ENCODE measurements at places on chromosomes 4 and X.

DNA sequence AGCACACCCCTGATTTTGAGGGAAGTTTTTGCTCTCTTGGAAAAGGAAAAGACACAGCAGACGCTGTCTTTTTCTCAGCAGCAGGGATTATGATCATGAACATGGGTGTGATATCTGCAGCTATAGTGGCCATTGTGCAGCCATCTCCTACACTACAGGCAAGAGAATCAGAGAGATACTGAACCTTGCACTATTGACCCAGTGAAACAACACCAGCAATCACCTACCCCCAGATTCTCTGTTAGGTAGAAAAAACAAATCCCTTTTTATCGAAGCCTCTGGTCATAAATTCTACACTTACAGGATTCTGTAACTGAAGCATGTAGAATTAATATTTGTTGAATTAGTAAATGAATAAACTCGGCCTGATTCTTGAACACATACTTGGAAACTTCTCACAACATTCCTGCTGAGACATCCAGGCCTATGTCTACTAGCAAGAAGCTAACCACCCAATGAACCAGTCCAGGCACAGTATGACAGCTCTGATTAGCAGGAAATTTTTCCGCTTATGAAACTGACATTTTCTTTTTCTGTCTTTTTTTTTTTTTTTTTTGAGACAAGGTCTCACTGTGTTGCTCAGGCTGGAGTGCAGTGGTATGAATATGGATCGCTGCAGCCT, 5.0 kb upstream of the AFAP1 start:
- DNase-seq, result no peak

DNA sequence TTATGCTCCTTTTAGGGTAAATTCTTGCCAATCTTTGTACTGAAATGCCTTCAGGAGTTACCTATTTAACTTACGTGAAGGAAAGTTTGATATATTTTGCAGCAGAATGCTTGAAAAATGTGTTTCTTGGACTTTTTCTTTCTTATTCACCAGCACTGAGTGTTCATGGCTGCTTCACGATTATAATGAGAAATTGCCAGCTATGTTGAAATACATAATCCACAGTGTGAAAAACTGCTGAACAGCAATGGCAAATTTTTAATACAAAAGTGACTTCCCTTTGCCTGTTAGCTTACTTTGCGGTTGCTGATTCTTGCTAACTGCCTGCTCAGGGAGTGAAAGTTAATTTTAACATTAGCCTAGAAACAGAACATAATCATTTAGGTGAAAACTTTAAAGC, 153.8 kb upstream of the SLC4A4 start:
- DNase-seq, result no peak

GRCh38 chrX:10615931-10616774, 4.2 kb downstream of the MID1 start:
- peak; percentile 75 for DNase-seq

DNA sequence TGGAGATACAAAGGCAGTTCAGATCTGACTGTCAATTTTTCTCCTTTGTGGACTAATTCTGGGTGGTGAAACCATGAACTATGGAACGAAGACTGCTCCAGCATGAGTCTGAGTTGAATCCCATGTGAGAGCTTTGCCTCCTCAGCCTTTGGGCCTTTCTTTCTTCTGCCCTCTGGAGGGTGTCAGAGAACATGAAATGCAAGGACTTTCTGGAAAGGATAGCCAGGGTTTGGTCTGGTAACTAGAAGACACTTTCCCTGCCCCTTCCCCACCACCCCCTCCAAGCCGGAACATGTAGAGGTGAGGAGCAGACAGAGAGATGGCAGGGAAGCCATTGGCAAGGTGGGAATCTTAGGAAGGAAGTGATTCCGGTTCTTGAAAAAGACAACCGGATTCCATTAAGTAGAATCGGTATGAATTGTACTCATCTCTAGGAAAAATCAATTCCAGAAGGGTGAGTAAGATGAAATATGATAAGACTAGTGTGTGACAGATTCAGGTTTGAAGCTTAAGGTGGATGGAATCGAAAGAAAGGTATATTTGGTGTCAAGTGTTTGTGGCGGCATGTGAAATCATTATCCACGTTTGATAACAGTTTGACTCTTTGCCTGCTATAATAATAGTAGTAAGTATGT, 19.0 kb downstream of the FHL1 start:
- DNase-seq, result peak; percentile 22

GRCh38 chr4:37985730-37986275, 25.6 kb downstream of the PTTG2 start:
- DNase-seq, result no peak

DNA sequence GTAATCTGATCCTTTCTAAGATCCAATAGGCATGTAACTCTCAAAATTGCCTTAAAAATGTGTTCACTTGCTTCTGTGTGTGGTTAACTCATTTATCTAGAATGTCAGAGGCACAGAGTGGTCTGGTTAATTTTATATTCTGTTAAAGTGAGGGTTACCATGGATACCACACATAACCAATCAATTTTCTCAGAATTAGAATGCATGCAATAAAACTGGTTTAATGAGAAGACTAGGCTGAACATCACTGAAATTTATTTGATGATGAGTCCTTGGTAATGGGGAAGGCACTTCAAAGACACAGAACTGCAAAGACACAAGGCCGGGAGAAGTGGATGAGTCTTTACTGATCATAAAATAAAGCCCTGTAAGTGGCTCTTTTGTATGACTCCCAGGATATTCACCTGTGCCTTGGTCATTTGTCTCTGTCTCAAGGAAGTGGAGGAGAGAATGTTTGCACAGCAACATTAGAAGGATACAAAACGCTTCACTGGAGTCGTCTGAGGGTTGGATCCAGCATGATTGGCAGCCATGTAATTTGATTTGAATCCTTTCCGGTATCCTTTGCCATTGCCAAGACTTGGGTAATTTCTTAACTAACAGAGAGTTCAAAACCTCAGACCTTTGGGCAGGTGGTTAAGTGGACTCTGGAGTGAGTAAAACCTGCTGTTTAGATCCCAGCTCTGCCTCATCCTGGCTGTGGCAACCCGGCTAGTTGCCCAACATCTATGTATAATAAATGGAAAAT, 94.0 kb upstream of the RBPJ start:
- DNase-seq, result no peak

GRCh38 chrX:23742174-23742696, 841 bp downstream of the ACOT9 start:
- peak; percentile 36 for DNase-seq

GRCh38 chrX:131402124-131402811, 113.2 kb upstream of the IGSF1 start:
- no peak for DNase-seq

DNA sequence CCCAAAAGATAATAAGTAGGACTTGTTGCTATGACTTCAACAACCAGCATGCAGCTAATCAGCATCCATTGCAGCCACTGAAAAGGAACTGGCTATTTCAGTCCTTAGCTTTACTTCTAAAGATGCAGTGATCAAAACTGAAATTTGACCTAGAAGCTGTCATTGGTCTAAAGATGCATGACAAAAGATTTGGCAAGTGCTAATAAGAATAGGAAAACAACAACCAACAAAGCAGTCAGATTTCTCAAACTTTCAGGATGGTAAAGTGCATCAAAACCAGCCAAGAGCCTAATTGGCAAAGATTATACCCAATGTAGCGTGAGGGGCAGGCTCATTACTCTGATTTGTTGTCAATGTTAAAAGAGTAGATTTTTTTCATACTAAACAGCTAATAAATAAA, 77.1 kb upstream of the WDR17 start:
- no peak for DNase-seq

DNA sequence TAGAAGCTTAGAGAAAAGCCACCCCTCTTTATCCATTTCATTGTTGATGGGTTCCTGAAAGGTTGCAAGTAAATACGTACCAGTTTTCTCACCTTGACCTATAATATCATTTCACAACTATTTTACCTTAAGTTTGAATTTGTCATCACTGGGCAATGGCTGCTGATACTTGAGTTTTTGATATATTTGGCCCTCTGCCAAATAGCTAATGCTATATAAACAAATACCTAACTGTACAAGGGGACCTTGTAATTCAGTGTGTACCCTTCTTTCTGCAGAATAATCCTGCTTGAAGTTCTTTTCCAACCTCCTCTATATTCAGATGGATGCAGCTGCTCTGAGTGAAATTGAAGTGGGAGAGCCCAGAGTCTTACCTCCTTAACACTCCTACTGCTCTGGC, 19.0 kb upstream of the GLUD2 start:
- DNase-seq, result no peak

GRCh38 chr4:78634011-78634664, 82.6 kb downstream of the ANXA3 start:
- DNase-seq, result no peak

- no peak for DNase-seq
These were observed 41.2 kb downstream of the LONRF3 start for GRCh38 chrX:119015407-119016237.

GRCh38 chrX:100817340-100817739, 2.9 kb upstream of the CSTF2 start:
- no peak for DNase-seq

- no peak for DNase-seq
These were observed 71.3 kb downstream of the PAK3 start for GRCh38 chrX:111167334-111167733.

GRCh38 chrX:118755633-118756032, 28.2 kb downstream of the IL13RA1 start:
- no peak for DNase-seq

GRCh38 chr4:4847011-4847410, 12.5 kb upstream of the MSX1 start:
- no peak for DNase-seq

GRCh38 chr4:23614284-23614892, 275.5 kb downstream of the PPARGC1A start:
- DNase-seq, result peak; percentile 46

DNA sequence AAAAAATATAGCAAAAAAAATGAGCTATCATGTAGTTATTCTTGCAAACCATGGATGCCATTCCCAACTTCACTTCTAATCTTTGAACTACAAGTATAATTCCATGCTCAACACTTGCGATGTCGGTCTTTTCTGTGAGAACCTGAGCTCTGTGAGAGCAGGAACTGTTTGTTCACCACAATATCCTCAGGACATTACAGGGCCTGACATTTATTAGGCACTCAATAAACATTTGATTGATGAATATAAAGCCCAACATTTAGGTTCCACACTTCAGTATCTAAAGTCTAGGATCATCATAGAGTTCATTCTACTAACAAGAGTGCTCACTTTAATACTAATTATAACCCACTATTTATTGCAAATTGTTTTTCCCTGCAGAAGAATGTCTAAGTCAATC, 211.6 kb upstream of the FAM241A start:
- no peak for DNase-seq

DNA sequence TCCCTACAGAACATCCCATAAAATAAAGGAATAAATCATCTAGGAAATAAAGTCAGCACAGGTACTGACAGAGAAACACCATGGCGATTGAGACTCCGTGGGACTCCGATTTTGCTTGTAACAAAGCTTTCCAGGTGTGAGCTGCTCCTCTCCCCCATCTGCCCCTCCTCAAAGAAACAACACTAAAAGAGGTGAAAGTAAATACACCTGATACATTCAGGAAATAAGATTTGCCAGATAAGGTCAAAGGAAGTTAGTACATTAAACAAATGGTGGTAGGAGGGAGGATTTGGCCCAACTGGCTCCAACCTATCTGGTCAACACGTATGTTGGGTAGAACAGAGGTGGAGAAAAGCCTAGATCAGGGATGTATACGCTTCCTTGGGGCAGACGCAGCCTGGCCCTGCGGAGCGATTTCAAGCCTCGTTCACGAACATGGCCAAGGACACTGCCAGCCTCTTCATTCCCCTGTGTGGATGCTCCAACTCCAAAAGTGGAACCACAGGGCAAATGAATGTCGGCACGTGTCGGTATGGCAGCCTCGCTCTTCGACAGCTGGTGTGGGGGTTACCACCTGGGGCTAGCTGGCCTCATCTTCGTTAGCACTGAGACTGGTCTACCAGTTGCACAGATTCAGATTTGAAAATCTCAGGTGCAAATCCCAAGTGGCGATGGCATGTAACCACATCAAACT, 162.5 kb downstream of the AFAP1 start:
- no peak for DNase-seq

- DNase-seq, result no peak
These were observed 3.1 kb downstream of the UVSSA start for GRCh38 chr4:1350169-1350520.

GRCh38 chr4:33592701-33593100, 2651.6 kb downstream of the ARAP2 start:
- no peak for DNase-seq

DNA sequence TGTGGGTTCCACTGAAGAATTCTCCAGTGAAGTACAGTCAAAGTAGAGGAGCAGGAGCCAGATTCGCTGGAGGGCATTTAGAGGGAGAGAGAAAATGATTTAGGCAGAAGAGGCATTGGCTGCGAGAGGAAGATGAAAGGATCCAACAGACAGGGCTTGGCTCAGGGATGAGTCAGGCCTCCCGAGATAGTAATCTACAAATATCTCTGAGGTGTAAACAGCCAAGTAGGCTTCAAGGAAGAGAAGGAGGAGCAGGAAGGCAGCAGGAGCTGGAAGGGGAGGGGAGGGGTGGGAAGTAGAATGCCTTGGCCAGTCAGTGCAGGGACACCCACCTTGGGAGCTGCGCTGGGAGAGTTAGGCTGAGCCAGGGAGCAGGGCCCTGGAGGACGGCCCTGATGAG, 55.5 kb downstream of the PJA1 start:
- no peak for DNase-seq

- peak; percentile 16 for DNase-seq
These were observed 20.6 kb downstream of the CNKSR2 start for GRCh38 chrX:21394792-21395191.

- DNase-seq, result peak; percentile 90
These were observed 22.5 kb downstream of the MED28 start for GRCh38 chr4:17636696-17637622.

DNA sequence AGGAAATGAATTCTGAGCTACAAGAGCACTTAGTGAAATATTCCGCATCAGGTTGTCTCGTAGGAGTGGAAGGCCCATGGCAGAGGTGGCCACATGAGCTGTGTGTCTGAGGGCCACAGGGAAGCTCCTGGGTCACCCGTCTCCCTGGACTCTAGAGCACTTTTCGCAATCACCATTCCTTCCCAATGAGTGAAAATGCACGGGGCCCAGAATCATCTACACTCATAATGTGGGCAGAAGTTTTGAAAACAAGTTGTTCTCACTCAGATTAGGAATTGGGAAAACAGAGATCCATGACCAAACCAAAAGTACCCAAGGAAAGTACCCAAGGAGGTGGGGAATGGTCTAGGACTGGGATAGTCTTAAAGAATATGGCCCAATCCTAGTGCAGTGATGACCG, 94.4 kb downstream of the SCD5 start:
- no peak for DNase-seq

DNA sequence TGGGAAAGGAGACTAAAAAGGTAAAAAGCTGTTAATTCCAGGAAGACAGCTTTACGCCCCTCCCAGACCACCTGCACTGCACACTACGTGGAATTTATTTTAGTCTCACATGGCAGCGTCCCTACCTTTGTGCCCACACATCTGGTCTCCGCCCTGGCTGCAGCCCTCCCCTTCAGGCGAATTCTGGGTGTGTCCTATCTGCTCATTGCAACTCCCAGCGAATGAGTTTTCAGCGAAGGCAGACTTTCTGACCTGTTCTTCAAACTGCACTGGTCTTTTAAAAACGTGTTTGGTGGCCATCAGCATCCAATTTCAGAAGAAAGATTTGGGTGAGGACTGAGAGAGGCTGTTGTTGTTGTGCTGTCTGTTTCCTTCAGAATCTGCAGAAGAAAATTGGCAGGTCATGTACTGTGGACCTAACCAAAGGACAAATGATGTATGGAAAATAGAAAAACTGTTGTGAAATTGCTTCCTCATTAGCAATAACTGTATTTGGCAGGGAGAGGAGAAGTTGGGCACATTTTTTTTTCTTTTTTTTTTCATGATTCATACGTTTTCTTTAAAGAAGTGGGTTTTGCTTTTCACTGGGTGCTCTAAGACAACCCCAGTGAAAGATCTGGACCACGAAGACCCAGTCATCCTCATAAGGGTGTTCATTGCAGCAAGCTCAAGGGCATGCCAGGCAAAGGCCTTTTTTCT, 4.2 kb downstream of the TLR8 start:
- DNase-seq, result no peak

All from neural progenitor cell (in vitro differentiated cells).